Dermis lymphatic vessel endothelial cell (primary cell): ENCODE measurements at places on chromosomes 16 and 17. TPM values are rescaled to one million over a fixed set of nuclear protein-coding genes. Genes with fewer than 3 reads are reported as not detected.

The KRT31 gene
- not detected in 2 replicates for total RNA-seq

The TMEM106A gene
- total RNA-seq = 0.86 and 1.4 TPM in 2 replicates

The SMIM36 gene
- not detected in 2 replicates for total RNA-seq

The NEUROD2 gene
- total RNA-seq = not detected in 2 replicates

The FNDC8 gene
- total RNA-seq = not detected in 2 replicates

The SALL1 gene
- total RNA-seq = 0.11 TPM in 1 of 2 replicates, not detected in the other

The ZPBP2 gene
- not detected in 2 replicates for total RNA-seq

The CRISPLD2 gene
- total RNA-seq = 0.09 and 1.3 TPM in 2 replicates

The FZD2 gene
- total RNA-seq = 0.17 and 0.22 TPM in 2 replicates

The TBC1D3K gene
- total RNA-seq = not detected in 2 replicates

The TPSD1 gene
- total RNA-seq = not detected in 2 replicates

The GRB7 gene
- total RNA-seq = under 0.01 and 0.09 TPM in 2 replicates

The KRT37 gene
- total RNA-seq = not detected in 2 replicates

The MFSD6L gene
- total RNA-seq = not detected in 2 replicates

The EFNB3 gene
- 0.33 and 0.52 TPM in 2 replicates for total RNA-seq
